ENCODE measurements at places on chromosomes 13 and 19.

- no peak for DNase-seq
Observed at GRCh38 chr13:80265348-80265747, 75.6 kb downstream of the SPRY2 start.

- peak; percentile 83 for DNase-seq
Observed at GRCh38 chr19:52336117-52336790, at the start of gene ZNF610. Gene ZNF610 (plus strand): TSS chr19:52336243. CDS start chr19:52349173, 12,930 bp downstream.

DNA sequence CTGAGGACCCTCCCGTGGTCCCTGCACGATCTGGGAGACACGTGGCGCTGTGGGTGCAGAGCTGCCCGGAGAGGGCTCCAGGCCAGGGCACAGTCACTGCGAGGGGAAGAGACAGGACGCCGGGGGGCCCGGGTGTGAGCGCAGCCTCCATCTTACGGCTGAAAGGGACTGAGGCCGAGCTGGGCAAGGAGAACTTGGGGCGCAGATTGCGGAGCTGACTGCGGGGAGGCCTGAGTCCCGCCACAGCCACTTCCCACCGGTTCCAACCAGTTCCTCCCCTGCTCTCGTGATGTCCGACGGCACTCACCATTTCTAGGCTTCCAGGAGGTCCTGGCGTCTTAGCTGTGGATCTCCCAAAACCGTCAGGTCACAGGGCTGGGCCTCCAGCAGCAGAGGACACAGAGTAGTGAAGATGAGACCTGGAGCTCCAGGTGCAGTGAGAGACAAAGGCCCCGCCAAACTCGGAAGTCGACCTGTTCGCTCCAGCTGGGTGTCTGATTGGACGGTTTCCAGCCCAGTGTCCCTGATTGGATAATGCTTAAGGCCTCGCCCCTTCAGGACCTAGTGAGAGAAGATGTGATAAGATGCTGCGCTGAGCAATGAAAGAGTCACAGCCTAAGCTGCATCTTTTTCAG lies 4.8 kb upstream of the ZNF253 start:
- DNase-seq, result no peak

DNA sequence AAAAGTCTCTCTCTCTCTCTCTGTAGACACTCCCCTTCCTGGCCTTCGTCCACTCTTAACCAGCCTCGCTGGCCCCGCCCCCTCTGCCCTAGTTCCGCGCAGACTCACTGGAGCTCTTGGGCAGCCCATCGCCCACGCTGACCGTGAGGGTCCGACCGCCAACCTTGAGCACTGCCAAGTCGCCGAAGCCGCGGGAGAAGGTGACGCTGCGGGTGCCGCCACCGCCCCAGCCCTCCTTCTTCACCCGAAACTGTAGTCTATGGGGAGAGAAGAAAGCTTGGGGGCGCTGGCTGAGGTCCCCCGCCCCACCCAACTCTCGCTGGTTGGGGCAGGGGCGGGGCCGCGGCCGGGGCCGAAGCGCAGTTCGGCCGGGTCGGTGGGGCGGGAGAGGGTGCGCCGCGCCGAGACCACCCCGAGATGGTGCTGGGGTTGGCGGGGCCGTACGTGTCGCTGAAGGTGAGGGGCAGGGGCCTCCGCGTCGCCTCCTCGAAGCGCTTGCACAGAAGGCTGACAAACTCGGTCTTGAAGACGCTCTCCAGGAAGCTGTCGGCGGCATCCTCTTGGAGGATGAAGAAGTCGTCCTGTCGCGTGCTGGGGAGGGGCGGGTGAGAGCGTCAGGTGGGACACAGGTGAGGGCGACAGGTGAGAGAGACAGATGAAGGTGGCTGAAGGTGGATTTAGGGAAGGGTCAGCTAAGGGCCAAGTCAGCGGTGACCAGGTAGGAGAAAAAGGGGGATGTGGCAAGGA lies 12.6 kb upstream of the ZNF414 start:
- peak; percentile 93 for DNase-seq

DNA sequence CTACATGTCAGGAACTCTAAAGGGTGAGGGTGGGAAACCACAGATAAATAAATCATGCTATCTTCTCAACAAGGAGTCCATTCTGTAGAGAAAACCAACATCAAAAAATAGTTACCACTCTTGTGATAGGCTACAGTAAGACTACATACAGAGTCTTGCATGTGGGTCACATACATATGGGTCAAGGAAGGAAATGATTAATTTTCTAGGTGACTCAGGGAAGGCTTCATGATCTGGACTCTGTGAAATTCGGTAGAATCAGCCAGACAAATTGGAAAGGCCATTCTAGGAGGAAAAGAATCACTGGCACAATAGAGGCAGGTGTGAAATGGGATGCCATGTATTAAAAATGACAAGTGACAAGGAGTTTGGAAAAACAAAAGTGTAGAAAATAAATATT lies 638.9 kb downstream of the LIG4 start:
- DNase-seq, result no peak

DNA sequence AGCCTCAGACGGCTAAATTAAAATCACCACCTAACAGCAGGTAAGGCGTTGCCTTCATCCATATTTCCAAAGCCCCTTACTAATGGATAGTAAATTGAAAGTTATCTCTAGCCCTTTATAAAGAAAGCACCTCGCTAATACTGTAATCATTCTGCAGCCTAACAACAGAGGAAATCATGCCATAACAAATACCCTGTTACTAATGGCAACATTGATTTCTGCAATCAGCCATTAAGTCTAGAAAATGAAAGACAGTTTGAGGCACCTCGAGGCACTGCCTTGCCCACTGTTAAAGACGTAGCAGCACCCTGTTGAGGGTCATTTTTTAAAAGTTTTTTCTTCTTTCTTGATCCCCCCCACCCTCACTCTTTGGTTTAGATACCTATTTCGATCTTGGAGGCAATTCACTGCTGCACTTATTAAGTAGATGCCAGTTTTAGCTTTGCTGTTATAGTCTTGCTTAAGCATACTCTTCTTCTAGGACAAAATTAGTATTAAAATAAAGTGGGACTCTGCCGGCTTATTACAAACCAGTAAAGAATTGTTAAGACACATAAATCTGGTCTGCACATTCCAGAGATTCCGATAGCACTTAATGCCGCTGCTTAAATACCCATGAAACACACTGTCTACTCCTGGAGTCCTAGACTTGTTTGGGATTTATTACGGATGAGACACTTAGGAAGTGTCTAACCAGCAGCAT lies 74.8 kb downstream of the ZNF536 start:
- DNase-seq, result no peak

DNA sequence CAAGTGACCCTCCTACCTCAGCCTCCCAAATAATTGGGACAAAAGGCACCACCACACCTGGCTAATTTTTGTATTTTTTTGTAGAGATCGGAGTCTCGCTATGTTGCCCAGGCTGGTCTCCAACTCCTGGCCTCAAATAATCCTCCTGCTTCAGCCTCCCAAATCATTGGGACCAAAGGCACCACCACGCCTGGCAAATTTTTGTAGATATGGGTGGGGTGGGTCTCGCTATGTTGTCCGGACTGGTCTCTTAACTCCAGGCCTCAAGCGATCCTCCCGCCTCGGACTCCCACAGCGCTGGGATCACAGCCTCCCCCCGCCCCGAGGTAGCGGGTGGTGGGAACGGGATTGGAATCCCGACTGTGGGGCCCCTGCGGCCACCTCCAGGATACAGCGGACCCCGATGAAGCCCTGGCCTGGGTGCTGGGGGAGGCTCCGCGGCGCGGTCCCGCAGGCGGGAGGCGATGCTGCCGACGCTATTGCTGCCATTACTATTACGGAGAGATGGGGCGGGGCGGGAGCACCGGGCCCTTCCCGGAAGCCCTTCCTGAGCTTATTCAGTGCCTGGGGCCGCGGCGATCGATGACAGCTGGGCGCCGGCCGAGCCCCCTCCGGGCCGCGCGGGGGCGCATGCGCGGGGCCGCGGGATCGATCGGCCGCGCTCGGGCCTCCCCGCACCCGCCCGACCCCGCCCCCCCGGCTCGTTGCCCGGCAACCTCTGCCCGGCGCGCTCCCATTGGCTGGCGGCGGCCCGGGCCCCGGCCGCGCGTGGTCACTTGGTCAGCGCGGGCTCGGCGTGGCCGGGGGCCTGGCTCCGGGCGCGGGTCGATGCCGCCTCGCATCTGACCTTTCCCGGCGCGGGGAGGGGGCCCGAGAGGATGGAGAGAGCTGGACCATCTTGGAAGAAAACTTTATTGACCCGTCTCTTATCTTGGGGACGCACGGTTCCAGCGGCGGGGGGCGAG lies 27.9 kb upstream of the ONECUT3 start:
- no peak for DNase-seq

DNA sequence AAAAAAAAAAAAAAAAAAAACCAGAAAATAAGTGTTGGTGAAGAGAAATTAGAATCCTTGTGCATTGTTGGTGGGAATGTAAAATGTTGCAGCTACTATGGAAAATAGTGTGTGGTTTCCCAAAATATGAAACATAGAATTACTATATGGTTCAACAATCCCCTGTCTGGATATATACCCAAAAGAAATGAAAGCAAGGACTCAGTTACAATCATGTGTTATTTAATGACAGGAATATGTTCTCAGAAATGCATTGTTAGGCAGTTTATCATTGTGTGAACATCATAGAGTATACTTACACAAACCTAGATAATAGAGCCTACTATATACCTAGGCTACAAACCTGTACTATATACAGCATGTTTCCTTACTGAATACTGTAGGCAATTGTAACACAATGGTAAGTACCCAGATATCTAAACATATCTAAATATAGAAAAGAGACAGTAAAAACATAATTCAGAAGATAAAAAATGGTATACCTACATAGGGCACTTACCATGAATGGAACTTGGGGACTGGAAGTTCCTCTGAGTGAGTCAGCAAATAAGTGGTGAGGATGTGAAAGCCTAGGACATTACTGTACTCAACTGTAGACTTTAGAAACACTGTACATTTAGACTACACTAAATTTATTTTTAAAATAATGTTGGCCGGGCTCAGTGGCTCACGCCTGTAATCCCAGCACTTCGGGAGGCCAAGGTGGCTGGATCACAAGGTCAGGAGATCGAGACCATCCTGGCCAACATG lies 25.7 kb upstream of the SLC7A1 start:
- DNase-seq, result no peak

- no peak for DNase-seq
Observed at GRCh38 chr13:76651286-76651685, 234.9 kb downstream of the KCTD12 start.

- no peak for DNase-seq
Observed at GRCh38 chr19:6204212-6204611, 68.7 kb downstream of the ACSBG2 start.

DNA sequence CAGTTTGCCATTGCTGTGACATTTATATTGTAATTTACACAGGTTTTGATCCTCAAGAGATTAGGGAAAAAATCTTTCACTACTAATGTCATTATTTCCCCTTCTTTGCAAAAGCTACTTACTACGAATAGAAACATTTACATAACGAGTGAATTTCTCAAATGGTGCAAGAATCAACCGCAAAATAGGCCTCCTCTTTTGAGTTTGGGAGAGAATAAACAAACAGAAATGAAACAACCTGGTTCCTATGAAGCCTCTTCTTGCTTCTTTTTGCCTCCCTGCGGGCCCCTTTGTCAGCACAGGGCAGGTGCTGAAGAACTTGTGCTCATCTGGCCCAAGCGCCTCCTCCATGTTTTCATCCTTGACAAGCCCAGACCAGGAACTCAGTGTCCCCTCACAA lies 10.1 kb upstream of the GJA3 start:
- no peak for DNase-seq

DNA sequence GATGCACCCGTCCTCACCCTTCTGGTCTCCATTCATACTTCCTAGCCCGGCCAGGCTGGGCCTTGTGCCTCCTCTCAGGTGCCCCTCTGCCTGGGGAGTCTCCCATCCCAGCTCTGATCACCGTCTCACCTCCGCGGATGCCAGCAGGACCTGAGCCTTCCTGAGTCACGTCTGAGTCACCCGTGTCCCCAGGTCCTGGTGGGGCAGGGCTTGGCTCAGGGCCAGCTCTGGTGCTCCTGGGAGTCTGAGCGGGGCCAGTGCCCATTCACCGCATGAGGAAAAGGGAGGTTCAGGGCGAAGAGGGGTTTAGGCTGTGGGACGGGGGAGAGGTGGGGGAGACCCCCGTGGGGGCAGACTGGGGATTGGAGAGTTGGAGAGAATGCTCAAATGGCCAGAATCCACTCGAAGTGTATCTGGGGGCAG lies 593 bp downstream of the ATP8B3 start:
- DNase-seq, result peak; percentile 70

DNA sequence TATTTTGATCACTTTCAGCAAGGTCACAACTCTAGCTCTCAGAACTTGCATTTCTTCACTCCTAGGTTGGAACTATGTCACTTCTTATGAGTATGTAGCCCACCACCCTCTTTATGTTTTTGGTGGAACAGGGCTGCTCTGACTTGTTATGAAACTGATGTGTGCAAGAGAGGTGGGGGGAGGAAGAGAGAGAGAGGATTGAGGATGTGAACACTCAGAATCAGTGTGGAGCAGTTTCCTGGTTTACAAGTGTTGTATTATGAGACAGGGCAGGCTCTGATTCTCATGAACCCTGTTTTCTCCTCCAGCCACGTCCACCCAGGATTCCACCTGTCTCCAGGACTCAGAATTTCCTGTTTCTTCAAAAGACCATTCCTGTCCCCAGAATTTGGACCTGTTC lies 16.1 kb downstream of the ZNF317 start:
- no peak for DNase-seq
